Suprapubic skin (tissue), 4 donors: ENCODE measurements at places on chromosomes 1 and 21. TPM values are rescaled to one million over a fixed set of nuclear protein-coding genes. Genes with fewer than 3 reads are reported as not detected.

GRCh38 chr1:188660572-188660971 is 1817.1 kb downstream of the BRINP3 start:
- no peak for DNase-seq

DNA sequence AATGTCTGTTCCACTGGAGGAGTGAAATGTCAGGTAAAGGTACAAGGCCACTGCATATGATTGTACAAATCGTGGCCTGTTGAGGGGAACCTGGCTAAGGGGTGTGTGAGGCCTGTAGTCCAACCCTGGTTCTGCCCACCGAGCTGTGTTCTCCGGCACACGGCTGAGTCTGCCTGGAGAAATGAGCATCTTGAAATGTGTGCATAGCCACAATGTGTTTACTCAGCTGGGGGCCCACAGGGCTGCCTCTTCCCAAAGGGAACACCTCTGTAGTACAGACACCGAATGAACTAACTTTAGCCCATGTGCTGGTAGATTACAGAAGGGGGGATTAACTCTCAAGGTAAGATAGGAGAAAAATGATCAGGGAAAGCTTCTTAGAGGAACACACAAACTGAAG is 30.2 kb downstream of the AK4 start:
- no peak for DNase-seq

GRCh38 chr1:146013559-146013922 is 8.0 kb downstream of the HJV start:
- DNase-seq: no peak

GRCh38 chr1:5707566-5708345 is 284.5 kb downstream of the NPHP4 start:
- no peak for DNase-seq

DNA sequence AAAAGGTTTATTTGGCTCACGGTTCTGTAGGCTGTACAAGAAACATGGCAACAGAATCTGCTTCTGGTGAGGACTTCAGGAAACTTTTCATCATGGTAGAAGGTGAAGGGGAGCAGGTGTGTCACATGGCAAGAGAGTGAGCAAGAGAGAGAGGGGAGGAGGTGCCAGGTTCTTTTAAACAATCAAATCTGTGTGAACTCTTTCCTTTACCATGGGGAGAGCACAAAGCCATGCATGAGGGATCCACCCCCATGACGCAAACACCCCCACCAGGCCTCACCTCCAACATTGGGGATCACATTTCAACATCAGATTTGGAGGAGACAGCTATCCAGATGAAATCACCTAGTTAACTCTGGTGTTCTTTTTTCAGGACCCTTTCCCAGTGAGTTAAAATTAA is 103.6 kb downstream of the GALNT2 start:
- no peak for DNase-seq

Gene PPIH
- total RNA-seq: 29.4 TPM

Gene FAM20B
- 30.6 TPM for total RNA-seq

Gene GJA4
- total RNA-seq: 15.2 TPM

Gene RCSD1
- 2.7 TPM for total RNA-seq

Gene DEGS1
- 749 TPM for total RNA-seq
